ENCODE measurements at places on chromosomes 6 and 20.
A peak's percentile ranks its signal among the peaks of the same experiment; 100 is the strongest.

- DNase-seq, result no peak
Measured at GRCh38 chr20:50053362-50054230, 59.4 kb downstream of the UBE2V1 start.

- DNase-seq, result no peak
Measured at GRCh38 chr6:34773916-34774315, 16.6 kb downstream of the SNRPC start.

GRCh38 chr6:156872903-156873302, 95.7 kb downstream of the ARID1B start:
- no peak for DNase-seq

GRCh38 chr20:44537993-44538392, 16.1 kb upstream of the SERINC3 start:
- DNase-seq, result no peak

- DNase-seq, result peak; percentile 72
Measured at GRCh38 chr6:160348223-160349019, at the start of gene SLC22A3. SLC22A3 (plus strand) TSS chr6:160348378; CDS start chr6:160348420, 42 bp downstream.

- DNase-seq, result no peak
Measured at GRCh38 chr20:3430376-3431069, 23.1 kb upstream of the DNAAF9 start.

DNA sequence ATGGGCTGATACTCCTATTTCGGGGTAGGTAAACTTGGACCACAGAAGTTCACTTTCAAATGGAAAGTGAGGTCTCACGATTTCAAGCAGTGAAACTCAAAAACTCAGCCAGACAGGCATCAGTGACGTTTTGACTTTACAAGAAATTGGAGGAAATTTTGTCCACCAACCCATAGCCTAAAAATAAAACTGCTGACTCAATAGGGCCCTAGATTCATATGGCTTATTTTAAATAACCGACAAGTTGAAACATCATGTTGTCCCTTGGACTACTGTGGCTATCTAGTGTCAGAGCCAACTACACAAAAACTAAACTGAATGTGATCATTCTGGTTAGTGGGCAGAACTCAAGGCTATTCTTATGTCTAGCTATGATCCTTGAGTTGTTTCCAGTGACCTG, 486.3 kb downstream of the GRIK2 start:
- no peak for DNase-seq

DNA sequence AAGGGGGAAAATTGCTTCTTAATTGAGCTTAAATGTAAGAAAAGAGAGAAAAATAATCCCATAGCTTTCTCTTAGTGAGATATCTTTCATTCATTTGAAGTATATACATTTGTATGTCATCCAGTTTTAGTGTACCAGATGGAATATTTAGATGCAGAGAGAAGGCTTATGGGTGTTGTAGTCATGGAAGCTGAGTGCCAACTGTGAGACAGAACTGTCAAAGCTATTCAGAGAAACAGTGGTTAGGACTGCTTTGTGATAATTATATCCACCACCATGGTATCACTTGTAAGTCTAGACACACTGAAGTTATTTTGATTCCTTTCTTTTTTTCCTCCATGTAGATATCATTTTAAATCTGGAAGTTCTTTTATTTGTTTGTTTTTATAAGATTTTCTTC, 524.3 kb upstream of the EPHA7 start:
- no peak for DNase-seq

- no peak for DNase-seq
Measured at GRCh38 chr20:11849976-11850670, 67.6 kb upstream of the BTBD3 start.

DNA sequence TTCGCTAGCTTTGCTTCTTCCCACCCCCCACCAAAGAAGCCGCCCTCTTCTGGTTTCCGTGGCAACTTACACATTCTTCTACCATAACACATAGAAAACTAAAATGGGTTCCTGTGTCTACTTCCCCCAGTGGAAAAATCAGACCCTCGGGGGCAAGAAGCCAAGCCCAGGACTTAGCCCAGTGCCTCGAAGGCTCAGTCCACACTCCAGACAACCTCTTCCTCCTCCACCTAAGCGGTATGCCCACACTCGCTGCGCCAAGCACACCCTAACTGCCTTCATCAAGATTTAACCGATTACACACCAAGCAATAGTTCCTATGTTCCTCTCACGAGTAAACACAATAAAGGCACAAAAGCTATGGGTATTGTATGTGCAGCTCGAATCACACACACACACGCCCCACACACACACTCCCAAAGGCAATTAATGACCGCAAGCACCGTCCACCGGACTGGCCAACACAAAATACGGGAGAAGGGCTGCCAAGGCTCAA, 537 bp downstream of the PPIL4 start:
- DNase-seq, result peak; percentile 64

DNA sequence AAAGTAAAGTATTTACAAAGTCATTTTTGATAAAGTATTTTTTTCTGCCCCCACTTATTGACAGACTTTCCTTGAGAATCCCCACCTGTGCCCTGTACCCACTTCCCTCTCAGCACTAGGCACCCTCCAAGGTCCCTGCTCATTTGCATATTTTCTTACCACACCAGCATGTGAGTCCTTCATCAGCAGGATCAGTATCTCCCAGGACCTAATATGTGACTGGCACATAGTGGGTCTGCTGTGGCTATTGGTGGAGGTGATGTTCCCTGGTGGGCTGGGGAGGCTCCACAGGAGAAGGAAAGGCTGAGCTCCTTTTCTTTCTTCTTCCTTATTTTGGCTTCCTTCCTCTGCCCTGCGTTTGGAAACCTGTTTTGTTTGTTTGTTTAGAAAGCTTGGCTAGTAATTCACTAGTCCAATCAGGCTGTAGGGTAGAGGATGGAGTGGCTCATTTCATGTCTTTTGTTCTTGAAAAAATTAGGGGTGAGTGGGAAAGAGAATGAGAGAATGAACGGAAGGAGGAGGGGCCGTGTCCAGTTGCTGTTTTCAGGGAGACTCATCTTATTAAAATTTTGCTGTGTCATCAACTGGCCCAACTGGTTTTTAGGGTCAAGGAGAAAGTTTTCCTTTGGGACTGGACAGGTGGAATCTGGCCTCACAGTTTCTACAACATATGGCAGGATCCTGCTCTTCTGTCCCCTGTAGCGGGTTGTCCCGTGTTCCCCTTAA, 2.8 kb upstream of the RNF24 start:
- DNase-seq, result no peak

DNA sequence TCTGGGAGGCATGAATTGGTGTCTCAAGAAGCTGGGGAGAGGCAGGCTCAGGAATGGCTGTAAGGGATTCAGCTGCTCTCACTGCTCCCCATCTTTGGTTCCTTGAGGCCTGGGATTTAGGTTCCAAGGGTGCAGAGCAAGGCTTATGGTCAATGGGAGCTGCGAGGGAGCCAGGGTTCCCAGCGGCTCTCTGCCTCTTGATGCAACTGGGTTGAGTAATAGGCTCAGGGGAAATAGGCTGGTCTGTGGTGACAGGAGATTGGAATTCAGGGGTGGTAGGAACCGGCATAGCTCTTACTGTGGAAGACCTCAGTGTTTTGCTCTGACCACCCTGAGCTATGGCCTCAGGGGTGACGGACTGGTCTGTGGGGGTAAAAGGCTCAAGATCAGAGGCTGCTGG, 13.0 kb upstream of the NRM start:
- no peak for DNase-seq

- no peak for DNase-seq
Measured at GRCh38 chr20:45361793-45362192, 1.2 kb upstream of the SYS1 start.

DNA sequence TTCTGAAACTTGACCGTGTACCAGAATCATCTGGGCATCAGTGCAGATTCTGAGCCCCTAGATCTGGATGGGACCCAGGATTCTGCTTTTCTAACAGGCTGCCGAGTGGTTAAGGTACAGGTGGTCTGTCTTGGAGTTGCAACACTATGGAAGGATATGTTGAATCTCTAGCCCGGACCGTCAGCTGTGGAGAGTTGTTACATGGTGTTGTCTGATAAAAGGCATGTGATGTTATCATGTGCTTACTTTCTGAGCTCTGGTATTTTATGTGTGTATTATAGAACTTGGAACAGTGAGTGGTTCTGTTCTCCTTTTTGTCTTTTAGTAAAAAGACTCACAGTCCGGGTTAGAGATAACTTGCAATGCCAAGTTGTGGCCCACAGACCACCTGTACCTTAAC, 123.0 kb downstream of the JARID2 start:
- DNase-seq, result no peak

DNA sequence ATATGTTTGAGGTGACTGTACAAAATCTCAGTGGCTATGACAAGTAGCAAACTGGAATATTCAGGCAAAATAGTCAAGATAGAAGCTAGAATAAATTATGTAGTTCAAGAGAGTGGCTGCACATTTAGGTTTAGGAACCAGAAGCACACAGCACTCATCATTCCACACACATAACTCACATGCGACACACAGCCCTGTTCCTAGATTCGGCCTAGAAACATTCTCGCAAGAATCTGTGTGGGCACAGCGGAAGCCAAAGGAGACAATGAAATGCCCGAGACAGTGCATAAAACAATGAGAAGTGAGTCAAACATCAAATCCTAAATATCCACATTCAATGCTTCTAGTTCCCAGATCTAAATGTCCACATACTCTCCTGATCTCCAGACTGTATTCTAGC, 9.5 kb upstream of the SUPT3H start:
- DNase-seq, result no peak

GRCh38 chr6:160122744-160123143, 1.1 kb downstream of the SLC22A1 start:
- DNase-seq, result no peak

DNA sequence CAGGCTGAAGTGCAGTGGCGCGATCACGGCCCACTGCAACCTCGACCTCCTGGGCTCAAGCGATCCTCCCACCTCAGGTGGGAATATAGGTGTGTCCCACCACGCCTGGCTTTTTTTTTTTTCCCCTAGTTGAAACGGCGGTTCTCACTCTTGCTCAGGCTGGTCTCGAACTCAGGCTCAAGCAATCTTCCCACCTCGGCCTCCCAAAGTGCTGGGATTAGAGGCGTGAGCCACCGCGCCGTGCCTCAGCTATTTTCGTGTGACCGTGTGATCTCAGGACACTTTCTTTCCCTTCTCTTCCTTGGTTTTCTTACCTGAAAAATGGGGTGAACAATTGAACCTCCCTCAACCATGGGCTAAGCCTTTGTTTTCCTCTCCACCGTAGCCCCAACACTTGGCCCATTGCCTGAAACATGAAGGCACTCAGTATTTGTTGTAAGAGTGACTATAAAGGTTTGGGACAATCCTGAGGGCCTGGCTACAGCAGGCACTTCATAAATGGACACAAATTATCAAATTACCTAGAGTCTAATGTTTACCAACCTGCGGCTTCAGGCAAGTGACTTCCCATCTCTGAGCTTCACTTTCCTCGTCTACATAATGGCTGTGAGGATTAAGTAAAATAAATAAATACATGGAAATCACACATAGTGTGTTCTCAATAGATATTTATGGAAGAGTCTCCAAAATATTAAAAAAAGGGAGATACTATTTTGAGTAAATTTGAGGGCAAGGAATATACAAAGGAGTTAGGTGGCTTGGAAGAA, 31.4 kb upstream of the ID1 start:
- no peak for DNase-seq
